ENCODE measurements at places on chromosomes 13 and 19.

- peak; percentile 71 for DNase-seq
Observed at GRCh38 chr19:35963514-35963913, 27.3 kb downstream of the LRFN3 start.

DNA sequence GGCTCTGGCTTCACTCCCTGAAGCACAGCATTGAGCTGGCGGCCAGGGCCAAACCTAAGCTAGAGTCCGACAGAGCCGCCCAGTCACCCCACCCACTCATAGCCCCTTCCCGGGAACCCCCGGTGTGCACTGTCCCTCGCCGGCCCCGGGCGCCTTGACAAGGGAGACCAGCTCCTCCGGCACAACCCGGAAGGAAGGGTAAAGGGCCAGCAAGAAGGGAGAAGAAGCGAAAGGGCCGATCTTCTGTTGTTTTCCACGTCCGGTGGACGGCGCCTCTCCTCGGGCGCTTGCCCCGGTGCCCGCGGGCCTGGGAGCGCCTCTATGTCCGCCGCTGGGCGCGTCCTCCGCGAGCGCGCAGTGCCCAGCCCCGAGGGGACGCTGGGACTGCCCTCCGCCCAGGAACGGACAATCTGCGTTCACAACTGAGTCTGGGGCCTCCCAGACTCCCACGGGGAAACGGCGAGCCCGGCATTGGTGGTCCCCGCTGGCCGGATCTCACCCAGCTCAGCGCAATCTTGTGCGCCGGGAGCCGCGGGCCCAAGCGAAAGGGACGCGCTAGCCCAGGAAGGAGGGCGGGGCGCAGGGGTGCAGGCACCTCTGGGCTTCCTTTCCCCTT, 172.5 kb upstream of the MIR17HG start:
- DNase-seq: no peak

DNA sequence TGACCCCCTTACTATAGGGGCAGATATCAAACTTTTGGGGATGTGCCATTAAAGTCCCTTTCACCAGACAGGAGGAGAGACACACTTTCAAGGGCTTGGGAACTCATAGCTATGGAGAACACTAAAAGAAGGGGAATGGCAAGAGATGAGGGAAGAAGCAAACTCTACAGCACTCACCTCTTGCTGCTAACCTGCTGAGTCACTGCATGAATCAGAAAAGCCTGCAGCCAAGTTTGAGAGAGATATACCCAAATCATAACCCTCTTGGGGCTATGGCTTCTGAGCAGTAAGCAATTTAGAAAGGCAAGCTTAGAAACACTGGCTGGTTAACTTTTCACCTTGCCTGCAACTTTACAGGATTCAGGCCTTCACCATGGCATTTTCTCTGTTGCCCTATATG, 1028.0 kb downstream of the UQCRFS1 start:
- no peak for DNase-seq

- DNase-seq: no peak
Observed at GRCh38 chr13:36382030-36382429, 35.8 kb upstream of the SPART start.

GRCh38 chr19:19033176-19033425, 216 bp downstream of the SUGP2 start:
- no peak for DNase-seq
